Amygdala (tissue), 56 donors: ENCODE measurements at places on chromosomes 1 and 21.

- no peak for DNase-seq
Measured at GRCh38 chr1:215529111-215529510, 38.0 kb upstream of the KCTD3 start.

GRCh38 chr1:164673584-164674214 is 114.7 kb downstream of the PBX1 start:
- no peak for DNase-seq

DNA sequence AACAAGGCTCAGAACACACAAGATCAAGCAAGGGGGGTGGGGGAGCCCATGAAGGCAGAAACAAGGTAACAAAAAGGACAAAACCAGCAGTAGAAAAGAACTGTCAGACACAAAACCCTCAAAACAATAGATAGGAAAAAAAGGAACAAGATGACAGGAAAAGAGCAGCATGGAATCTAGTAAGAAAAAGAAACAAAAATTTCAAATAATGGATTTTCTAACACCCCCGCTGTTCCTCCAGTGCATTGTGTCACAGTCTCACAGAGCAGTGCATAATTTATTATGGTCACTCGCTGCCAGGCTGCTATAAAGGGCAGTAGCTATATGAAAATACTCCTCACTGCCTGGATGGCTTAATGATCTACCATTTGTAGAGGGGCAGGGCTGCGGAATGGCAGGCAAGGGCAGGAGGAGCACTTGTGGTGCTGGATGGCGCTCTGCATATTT is 567.9 kb downstream of the DPYD start:
- DNase-seq, result no peak

DNA sequence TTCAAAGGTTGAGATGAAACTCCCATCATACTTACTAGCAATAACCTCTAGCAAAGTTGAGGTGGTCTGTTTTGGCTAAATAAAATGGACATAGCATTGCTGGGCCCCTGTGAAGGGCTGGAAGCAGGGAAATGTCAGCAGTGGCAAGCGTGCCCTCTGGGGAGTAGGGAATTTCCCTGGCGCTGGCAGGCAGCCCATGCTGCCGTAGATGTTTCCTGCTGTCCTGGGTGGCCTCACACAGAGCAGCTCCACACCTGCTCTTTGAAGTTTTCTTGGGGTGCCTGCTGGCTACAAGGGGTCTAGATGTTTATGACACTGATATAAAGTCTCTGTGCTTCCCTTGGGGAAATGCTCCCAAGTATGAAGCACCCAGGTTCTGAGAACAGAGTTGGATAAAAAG is 30.2 kb downstream of the ADARB1 start:
- DNase-seq, result no peak

- DNase-seq, result no peak
Measured at GRCh38 chr1:230231774-230232145, 164.7 kb downstream of the GALNT2 start.

DNA sequence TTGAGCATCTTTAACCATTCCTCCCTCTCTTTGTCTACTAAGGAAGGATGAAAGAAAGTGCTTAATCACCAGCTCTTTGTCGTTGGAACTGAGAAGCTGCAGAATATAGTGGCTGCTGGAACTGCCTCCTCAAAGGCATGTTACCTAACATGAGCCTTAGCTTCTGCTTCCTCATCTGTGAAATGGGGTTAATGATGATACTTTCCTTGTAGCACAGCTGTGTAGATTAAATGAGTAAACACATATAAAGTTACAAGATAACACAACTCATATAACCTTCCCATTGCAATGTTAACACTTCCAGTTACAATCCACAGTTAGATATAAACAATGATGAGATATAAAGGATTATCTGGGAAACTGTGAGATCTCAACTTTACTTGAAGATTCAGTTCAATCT is 48.4 kb upstream of the ZNF326 start:
- DNase-seq, result no peak

DNA sequence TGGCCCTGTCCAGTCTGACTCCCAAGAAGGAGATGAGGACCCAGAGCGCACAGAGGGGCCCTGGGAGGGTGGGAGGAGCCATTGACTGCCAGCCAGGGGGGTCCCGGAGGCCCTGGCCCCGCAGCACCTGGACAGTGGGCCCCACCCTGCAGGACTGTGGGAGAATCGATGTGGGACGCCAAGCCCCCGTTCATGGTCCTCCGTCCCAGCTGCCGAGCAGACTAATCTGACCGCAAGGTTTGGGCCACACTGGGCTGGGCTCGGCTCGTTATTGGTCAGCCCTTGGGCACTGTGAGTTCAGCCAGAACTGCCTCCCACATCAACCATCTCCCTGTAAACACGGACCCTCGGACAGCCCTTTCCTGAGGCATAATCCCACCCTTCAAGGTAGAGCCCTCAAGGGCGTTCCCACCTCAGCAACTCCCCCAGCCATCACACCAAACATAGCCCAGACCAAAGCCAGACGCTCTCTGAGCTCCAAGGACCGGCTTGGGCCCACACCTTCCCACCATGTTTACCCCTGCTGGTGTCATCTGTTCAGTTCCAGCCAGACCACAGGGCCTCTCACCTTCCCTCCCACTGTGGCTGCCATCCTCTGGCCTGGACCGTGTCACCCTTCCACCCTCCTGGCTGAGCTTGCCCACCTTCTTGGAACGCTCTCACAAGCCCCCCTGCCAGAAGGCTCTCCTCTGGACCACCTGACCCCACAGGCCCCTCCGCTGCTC is 16.2 kb upstream of the POFUT2 start:
- DNase-seq, result no peak

DNA sequence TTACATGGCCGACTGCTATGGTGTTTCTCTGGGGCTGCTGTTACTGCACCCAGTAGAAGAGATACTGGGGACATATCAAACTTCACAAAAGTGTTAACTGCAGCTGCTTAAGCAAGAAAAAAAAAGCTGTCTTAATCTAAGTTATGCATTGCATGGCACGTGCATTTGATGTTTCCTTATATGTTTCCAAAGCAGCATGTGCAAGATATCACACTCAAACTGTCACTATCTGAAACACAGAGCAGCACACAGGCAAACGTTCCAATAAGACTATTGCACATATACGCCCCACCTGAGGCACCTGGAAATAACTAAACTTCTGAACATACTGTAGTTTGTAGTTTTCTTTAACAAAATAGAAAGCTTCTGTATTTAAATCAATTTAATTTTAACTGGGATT is 671.4 kb upstream of the ADGRL2 start:
- no peak for DNase-seq
